Mucosa of descending colon (tissue), 3 donors: ENCODE measurements at places on chromosomes 6 and 20. TPM values are rescaled to one million over a fixed set of nuclear protein-coding genes. Genes with fewer than 3 reads are reported as not detected.

MGME1 gene
- total RNA-seq = 25.9 TPM

SPAG4 gene
- 5.9 TPM for total RNA-seq

METTL24 gene
- total RNA-seq = 23.5 TPM

PIM1 gene
- 36.9 TPM for total RNA-seq

SRMS gene
- total RNA-seq = 0.27 TPM

DZANK1 gene
- total RNA-seq = 2.7 TPM

KIAA1755 gene
- 22.4 TPM for total RNA-seq
